ENCODE measurements at places on chromosomes 4 and X. TPM values are rescaled to one million over a fixed set of nuclear protein-coding genes. Genes with fewer than 3 reads are reported as not detected.

- DNase-seq = no peak
These were observed 1150.1 kb downstream of the STIM2 start for GRCh38 chr4:28010577-28011240.

- no peak for DNase-seq
These were observed 21.3 kb downstream of the SHROOM2 start for GRCh38 chrX:9807355-9808182.

DNA sequence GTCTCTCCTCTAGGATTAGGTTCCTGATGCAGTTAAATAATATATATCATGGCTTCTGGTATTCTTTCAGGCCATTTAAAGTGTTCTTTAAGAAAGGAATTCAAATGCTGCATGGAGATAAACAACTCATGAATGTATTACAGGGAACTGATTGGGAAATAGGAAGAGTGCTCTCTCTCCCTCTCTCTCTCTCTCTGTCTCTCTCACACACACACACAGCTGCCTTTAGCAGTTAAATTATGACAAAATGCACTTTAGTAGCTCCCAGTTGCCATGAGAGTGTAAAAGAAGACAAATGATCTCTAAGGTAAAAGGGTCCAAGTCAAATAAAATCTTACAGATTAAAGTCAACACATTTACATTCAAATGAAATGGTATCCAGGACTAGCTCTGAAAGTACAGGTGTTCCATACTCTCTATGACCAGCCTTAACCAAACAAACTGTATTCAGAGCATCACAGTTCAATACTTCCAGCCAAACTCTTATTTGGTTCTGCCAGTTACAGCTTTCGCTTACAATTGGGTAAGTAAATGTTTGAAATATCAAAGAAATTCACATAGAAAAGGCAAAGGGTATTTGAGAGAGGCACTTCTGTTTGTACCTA lies 94.7 kb upstream of the CXXC4 start:
- no peak for DNase-seq

- DNase-seq = no peak
These were observed 28.5 kb upstream of the RTL3 start for GRCh38 chrX:78687586-78687985.

Gene JCHAIN
- total RNA-seq = not detected

Gene PDE5A
- 2.2 TPM for total RNA-seq

Gene SPOCK3
- total RNA-seq = 0.36 TPM

Measured in astrocyte (in vitro differentiated cells and primary cell).